Brain (organoid and tissue), 16 donors: ENCODE measurements at places on chromosomes 12 and 14.

DNA sequence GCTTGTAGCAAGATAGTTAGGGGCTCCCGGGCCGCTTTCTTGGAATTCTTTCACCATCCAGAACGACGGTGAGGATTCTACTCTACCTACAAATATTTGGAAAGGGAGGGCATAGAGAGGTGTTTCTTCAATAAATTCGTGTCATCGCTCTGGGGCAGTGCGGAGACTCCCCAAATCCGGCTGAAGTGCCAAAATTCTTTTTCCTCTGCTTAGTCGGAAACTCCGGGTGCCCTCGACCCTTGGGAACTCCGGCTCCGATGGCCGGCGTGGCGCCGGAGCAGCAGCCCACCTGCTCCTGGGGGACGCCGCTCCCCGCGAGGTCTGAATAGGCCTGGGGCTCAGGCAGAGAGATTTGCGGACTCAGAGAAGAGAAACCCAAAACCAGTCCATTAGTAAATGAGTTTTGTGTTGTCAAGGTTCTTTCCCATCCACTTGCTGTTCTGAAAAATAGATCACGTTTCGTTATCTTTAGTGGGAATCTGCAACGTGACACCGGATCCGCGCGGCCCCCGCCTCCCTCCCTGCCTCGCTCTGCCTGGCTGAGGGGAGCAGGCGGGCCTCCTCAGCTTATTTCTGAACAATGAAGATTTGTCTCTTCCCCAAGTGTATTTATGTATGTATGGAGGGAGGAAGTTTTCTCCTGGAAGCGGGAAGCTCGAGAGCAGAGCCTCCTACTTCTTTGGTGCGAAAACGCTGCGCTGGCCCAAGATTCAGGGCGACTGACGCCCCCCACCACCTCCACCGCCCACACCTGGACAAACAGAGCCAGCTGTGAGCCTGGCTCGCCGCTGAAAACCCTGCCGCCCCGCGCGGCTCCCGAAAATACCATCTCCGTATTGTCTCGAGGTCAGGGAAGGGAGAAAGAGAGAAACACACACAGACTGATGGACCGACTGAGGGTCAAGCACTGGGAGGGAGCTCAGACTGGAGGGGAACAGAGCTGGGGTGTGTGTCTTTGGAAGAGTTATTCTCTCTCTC, 3.7 kb upstream of the SIX1 start:
- peak; percentile 9 for DNase-seq

DNA sequence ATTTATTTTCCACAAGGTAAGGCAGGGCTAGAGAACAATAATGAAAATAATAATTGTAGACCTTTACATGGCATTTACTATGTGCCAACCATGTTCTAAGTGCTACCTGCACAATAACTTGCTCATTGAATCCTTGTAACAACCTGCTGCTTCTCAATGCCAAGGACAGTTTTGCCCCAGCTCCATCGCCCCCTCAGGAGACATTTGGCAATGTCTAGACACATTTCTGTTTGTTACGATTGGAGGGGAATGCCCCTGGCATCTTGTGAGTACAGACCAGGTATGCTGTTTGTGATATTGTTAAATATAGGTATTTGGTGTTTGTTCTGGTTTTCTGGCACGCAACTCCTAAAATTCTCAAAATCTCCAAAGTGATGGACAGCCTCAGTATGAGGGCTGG, 8.1 kb upstream of the ATXN2 start:
- no peak for DNase-seq

DNA sequence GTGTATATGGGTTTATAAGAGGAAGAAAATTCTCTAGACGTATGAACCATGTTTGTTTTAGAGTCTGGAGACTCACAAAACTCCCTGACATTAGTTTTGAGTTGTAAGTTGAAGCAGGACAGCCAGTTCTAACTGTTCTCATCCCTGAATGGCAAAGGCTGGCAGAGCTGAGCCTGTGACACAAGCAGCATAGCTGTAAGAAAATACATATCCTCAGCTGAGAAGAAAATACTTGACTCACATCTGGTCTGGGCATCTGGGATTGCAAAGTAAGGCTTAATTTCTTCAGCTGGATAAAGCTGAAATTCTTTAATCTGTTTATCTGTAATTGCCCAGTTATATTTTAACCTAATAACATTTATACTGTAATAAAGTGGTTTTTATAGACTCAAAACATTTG, 156.3 kb downstream of the PELI2 start:
- DNase-seq, result peak; percentile 36

- no peak for DNase-seq
Measured at GRCh38 chr12:110742096-110742717, 484 bp downstream of the PPP1CC start.

- no peak for DNase-seq
Measured at GRCh38 chr14:99593971-99594841, 9.8 kb downstream of the CCDC85C start.
